Fibroblast of the conjunctiva (primary cell): ENCODE measurements at places on chromosomes 16 and 17.

DNA sequence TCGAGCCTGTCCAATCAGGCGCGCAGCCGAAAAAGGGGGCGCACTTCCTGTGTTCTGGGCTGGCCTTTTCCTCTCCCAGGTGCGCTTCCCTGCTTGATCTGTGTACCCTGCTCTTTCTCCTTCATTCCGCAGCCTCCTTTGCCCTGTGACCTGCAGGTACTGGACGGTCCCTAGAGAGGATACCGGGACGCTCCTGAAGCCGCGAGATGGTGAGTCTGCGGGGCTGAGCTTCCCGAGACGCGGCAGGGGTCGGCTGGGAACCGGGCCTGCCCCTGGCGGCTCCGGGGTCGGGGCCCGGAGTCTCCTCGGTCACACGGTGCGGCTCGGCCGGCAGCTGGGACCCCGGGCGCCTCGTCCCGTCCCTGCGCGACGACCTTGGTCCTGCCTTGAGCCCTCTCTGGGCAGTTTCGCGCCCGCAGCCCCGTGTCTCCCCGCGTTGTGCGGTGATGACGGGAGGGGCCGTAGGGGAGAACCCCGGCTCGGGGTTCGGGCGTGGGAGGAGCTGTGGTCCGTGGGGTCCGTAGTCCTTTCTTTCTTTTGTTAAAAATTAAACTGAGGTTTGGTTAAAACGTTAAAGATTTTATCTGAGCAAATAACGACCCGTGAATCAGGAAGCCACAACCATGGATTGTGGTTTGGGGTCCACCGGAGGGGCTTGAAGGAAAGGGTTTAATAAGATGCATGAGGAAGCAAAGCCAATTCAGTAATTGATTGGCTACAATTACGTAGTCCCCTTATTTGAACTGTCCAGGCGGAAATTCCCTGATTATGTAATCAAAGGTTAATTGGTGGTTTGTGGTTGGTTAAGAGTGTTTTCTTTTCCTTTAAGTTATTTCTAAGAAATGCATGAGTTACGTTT, 172.8 kb upstream of the ZNF267 start:
- DNase-seq, result no peak

GRCh38 chr16:82657786-82658185, 31.0 kb downstream of the CDH13 start:
- DNase-seq, result no peak

DNA sequence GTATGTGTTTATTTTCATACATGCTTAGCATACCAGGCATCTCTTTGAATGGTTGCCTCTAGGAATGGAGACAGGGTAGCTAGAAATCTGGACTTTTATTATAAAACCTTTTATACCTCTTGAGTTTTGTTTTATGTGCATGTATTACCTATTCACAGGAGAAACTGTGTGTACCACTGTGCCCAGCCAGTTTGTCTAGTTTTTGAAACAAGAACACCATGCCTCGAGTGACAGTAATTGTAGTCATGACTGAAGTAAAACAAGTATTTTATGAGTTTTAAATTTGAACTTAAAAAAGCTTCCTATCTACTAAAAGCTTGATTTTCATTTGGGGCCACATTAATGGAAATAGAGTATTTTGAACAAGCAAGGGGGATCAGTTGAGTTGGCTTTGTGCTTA, 57.4 kb downstream of the SNTB2 start:
- DNase-seq, result no peak

- no peak for DNase-seq
These were observed 218.7 kb upstream of the AXIN2 start for GRCh38 chr17:65780111-65780510.

DNA sequence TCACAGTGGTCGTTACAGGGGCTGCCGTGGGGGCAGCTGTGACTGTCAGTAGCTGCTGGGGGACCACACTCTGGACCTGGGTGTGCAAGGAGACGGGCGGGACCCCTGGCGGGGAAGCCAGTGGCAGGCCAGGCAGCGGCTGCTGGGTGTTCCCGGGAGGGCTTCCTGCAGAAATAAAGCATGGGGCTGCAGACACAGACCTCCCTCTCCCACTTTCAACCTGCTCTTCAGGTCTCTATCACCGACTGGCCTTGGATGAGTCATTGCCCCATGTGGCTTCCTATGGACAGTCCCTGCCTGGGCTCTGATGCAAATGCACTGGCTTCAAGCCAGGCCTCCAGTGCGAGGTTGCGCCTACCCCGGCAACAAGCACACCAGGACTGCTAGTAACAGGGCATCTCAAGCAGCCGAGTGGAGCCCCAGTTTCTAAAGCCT, 17.2 kb downstream of the SREBF1 start:
- peak; percentile 75 for DNase-seq

- DNase-seq, result no peak
These were observed 500.0 kb upstream of the SALL1 start for GRCh38 chr16:51651061-51651466.

GRCh38 chr17:6558932-6559752, 2.8 kb upstream of the PITPNM3 start:
- DNase-seq, result no peak

GRCh38 chr17:66533572-66533971, 231.2 kb downstream of the PRKCA start:
- DNase-seq, result no peak

GRCh38 chr16:55508271-55508921, 476 bp upstream of the LPCAT2 start:
- DNase-seq, result no peak

GRCh38 chr17:300881-301280, 51.7 kb downstream of the RPH3AL start:
- DNase-seq, result no peak

GRCh38 chr17:53837131-53837530, 14.4 kb downstream of the KIF2B start:
- DNase-seq, result peak; percentile 18

GRCh38 chr16:66376577-66377305, 10.2 kb downstream of the CDH5 start:
- DNase-seq, result no peak

GRCh38 chr16:14061732-14062259, 9.3 kb upstream of the MRTFB start:
- no peak for DNase-seq

DNA sequence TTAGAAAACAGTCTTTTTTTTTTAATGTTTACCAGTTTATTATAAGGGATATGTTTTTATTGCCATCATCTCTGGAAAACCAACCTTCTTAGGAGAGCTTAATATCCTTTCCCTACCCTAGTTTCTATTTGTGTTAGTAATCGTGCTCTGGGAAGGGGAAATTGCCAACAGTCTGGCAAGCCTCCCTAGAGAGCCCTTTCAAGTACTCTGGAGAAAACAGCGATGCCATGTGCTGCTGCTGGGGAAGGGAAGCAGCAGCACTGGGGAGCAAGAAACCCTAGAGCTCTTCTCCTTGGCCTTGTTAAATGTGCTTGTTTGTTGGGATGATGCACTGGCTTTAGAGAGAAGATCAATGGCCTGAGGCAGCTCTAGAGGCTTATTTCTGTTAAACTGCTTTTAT, 10.3 kb downstream of the RETREG3 start:
- DNase-seq, result no peak

DNA sequence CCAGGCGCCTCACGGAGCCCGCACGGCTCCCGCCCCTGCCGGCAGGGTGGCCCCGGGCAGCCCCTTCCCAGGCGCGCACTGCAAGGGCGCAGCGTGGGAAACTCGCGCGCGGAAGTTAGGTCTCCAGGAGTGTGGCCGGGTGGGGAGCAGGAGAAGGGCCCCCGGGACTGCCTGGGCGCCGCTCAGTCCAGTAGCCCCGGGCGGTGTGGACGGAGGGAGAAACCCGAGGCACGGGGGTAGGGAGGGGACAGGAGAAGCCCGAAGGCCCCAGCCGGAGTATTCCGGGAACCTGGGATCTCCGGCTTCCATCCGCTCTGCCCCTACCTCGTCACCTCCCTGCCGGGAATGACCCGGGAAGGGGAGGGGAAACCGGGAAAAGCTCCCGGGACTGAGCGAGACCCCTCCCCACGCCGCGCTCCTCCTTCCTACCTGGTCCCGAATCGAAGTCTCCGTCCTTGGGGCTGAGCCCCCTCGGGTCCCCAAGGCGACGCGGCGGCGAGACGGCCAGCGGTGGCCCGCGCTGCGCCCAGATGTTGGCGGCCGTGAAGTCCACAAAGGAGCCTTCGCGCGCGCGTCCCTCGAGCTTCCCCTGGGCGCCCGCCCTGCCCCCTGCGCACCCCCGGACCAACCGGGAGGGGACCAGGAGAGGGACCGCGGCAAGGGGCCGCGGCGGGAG, 418 bp downstream of the SOCS3 start:
- DNase-seq, result no peak

DNA sequence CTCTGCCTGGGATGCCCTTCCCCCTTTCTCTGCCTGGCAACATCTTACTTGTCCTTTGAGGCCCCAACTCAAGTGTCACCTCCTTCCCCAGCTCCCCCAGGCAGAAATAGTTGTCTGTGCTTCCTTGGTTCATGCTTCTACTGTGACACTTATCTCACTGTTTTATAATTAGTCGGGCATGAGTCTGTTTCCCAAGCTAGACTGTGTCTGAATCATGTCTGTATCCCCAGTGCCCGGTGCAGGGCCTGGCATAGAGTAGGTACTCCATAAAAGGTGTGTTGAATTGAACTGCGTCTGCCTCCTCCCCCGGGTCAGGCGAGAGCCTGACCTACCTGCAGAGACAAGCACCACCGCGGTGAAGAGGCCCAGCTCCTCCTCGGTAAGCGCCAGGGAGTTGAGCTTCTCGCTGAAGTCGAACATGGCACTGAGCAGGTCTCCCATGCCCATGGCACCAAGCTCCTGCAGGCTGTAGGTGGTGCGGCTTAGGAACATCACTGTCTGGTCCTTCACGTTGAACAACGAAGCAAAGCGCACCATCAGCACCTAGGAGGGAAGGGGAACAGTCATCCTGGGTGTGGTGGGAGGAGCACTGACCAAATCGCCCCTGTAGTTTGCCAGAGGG, 6.7 kb downstream of the NR1D1 start:
- DNase-seq, result no peak

DNA sequence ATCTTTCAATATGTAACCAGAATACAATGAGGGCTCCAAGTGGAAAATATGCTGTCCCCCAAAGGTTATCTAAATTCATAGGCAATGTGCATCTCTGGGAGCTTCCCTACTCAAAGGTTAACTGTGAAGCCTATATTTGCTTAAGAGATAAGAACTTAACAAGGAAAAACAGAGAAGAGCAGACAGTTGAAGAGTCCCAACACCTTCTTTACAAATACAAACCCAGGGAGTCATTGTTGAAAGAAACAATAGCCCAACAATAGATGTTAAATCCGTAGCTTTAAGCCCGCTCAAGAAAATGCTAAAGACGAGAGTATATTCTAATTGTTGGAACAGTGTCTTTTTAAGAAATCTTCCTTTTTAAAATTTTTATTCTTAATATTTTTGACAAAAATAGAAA, 87.8 kb downstream of the CDH8 start:
- DNase-seq, result no peak

GRCh38 chr17:71502443-71502842, 618.4 kb upstream of the SOX9 start:
- DNase-seq, result no peak

GRCh38 chr16:29765167-29766032, 12.7 kb upstream of the ZG16 start:
- no peak for DNase-seq

- DNase-seq, result no peak
These were observed 345.4 kb downstream of the PMP22 start for GRCh38 chr17:14919631-14920213.

GRCh38 chr17:70938336-70938735, 769.0 kb downstream of the KCNJ2 start:
- DNase-seq, result no peak

DNA sequence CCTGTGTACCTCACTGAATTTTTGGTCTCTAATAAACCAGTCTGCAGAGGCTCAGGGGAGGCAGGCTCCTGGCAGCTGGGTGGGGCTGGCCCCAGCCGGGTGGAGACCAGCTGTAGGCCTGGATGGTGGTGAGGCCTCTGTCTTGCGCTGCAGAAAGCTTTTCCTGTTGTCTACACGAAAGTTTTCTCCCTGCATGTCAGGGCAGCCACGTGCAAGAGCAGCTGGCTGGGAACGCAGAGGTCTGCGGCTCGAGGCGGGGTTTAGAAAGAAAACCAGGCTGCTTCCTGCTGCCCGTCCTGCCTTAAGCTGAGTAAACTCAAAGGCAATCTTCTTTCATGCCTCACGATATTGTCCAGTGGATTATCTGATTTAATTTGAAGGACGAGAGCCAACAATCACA, 2.4 kb downstream of the SERPINF1 start:
- peak; percentile 85 for DNase-seq

DNA sequence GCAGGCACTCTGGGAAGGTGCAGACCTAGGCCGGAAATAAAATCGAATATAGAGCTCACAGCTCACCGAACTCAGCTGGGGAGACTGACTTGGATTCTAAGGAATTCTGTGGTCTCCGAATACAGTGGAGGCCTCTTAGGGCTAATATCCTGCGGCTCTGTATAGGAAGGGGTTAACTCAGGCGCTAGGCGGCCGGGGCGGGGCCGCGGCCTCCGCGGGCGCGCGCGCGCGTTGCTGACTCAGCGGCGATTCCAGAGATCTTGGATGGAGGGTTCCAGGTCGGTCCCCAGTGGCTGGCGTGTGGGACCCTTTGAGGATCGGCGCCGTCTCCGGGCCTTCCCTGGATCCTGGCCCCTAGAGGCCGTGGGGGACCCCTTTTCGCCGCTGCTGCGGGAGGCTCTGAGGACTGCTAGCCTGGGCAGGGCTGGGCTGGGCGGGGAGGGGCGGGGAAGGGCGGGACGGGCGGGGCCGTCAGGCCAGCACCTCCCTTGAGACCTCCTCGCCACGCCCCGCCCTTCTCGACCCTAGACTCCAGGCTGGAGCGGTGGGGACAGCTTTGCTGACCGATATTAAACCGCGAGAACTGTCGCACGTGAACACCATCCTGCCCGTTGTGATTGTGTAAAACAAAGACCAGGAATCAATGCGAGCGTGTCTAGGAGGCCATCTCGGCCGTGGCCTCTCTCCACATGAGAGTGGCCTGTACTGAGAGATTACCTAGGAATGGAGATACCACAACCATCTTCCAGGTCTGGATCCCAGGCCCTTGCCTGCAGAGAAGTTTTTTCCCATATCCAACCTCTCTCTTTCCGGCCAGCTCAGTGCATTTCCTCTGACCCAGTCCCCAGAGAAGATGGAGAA, 1.4 kb upstream of the PLEKHH3 start:
- DNase-seq, result peak; percentile 85

DNA sequence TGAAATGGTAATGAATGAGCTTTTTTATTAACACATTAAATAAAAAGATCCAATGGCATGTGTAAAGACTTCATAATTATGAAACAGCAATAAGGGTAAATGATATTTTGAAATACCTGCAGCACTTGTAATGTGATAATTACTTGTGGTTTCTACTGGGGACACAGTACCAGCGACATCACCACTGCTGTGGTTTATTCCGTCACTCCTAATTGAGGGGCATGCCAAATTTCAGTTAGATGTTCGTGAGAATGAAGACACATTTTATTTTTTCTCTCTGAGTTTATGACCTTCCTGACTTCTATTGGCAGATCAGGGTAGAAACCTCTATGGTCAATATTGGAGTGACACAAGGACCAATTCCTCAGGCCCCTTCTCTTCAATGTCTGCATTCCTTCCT, 131.9 kb upstream of the XYLT1 start:
- DNase-seq, result no peak

GRCh38 chr17:6374761-6375312, 60.1 kb downstream of the AIPL1 start:
- DNase-seq, result no peak

GRCh38 chr17:19298569-19299213, 61.5 kb downstream of the EPN2 start:
- DNase-seq, result no peak
